ENCODE measurements at places on chromosomes 6 and 20. TPM values are rescaled to one million over a fixed set of nuclear protein-coding genes. Genes with fewer than 3 reads are reported as not detected.

The SLC26A8 gene
- total RNA-seq = not detected

DNA sequence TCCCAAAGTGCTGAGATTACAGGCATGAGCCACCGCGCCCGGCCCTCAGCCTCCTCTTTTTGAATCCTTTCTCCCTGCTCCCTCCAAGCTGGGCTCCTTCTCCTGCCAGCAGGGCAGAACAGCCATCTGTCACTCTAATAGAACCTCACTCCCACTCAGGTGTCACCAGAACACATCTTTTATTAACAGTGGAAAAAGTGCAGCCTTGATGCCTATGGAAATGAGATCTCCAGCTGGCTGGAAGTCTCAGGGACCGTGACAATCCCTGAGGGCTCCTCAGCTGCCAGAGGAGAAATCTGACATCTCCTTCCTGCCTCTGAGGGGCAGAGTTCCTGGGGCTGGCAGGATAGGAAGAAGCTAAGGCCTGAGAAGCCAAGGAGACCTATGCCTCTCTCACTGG, 28.0 kb downstream of the TMC2 start:
- no peaks in the 10 kb centered on the region for H3K36me3 ChIP-seq
- no peaks in the 10 kb centered on the region for H3K4me1 ChIP-seq
- H3K27ac ChIP-seq = no peak overlapping the region
- no peak overlapping the region for H3K4me3 ChIP-seq
- DNase-seq = no peak

DNA sequence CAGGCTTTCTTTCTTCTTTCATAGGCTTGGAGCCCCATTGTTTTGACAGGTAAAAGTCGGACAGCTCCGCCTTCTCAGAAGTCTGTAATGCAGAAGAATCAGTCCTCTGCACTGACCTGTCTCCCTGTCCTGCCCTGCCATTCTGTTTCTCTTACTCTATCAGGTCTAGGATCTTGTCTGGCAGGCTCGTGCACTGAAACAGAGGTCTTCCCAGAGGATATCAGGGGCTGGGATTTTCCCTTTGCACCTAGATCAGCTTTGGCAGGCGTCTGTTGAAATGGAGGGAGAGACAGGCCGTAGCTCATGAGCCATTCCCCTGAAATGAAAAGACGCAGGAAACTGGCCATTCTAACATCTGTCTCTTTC, 25.0 kb downstream of the KIF3B start:
- no peak overlapping the region for H3K27ac ChIP-seq
- no peaks in the 10 kb centered on the region for H3K27me3 ChIP-seq
- H3K4me1 ChIP-seq = peaks cover 13% of the 10 kb centered on the region

GRCh38 chr6:98808541-98809210, 25.7 kb upstream of the POU3F2 start:
- no peaks in the 10 kb centered on the region for H3K27me3 ChIP-seq
- no peak overlapping the region for H3K27ac ChIP-seq
- H3K36me3 ChIP-seq = no peaks in the 10 kb centered on the region
- no peak for DNase-seq
- H3K4me3 ChIP-seq = no peak overlapping the region

GRCh38 chr6:86355271-86355670, 582.1 kb upstream of the HTR1E start:
- no peak overlapping the region for H3K27ac ChIP-seq
- no peaks in the 10 kb centered on the region for H3K36me3 ChIP-seq
- no peaks in the 10 kb centered on the region for H3K4me1 ChIP-seq
- H3K27me3 ChIP-seq = no peaks in the 10 kb centered on the region
- no peak for DNase-seq

- no peak overlapping the region for H3K27ac ChIP-seq
- H3K36me3 ChIP-seq = peaks cover 22% of the 10 kb centered on the region
- H3K4me3 ChIP-seq = no peak overlapping the region
- DNase-seq = no peak
Observed at GRCh38 chr6:135465903-135466302, 31.6 kb downstream of the AHI1 start.

GRCh38 chr20:48293671-48294070, 508.4 kb upstream of the SULF2 start:
- H3K27ac ChIP-seq = no peak overlapping the region
- no peak for DNase-seq
- H3K4me3 ChIP-seq = no peak overlapping the region
- H3K36me3 ChIP-seq = no peaks in the 10 kb centered on the region

- H3K36me3 ChIP-seq = no peaks in the 10 kb centered on the region
- no peak overlapping the region for H3K4me3 ChIP-seq
Observed at GRCh38 chr6:32868257-32868788, 14.3 kb downstream of the PSMB9 start.

DNA sequence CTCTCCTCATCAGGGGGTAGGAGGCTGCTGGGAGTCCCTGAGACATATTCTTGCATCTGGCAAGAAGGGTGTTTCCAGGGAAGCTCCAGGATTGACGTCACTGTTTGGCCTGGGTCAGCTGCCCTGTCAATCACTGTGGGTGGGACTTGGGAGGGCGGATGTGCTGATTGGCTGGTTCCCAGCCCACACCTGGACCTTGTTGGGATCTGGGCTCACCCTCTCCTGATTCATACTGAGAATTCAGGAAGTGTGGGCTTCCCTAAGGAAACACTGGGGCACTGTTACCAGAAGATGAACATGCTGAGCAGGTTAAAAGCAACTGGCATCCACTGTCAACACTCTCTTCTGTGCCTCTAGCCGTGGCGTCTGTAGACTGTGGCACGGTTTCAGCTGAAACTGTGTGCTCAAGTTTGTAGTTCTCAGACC, 36.5 kb downstream of the CDH26 start:
- H3K4me3 ChIP-seq = no peak overlapping the region

DNA sequence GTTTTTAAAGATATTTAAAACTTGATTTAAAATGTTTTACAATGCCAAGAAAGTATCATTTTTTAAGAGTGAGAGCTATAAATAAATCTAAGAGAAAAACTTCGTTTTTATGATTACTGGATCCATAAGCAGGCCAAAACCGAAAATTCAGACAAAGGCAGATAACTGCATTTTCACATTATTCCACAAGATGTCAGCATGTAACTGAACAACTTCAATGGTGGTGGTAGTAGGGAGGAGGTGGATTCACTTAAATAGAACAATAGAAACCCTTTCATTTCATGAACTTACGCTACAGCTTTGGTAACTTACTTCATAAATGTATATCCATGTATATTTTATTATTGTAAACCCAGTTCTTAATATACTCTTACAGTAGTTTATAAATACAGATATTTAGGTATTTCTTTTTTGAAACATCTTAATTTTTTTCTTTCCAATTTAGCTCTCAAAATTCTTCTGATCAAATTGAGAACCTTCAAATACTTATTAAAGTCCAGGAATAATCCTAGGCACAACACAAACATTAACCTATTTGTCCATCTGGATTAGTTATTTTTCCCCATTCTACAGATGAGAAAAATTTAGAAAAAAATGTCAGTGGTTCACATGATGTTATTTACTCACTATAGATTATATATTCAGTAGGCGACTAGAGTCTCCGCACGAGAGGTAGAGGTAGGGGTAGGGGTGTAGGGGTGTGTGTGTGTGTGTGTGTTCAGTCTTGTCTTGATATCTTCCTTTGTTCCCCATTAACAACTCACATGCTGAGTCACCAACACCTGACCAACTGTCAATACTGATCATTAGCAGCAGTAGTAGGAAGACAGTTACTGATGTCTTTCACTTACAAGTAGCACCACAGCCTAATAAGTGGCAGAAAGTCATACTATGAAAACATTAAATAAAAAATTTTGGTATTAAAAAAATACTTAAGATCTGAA, 111.5 kb downstream of the ARHGAP18 start:
- no peaks in the 10 kb centered on the region for H3K4me1 ChIP-seq
- no peaks in the 10 kb centered on the region for H3K36me3 ChIP-seq
- H3K4me3 ChIP-seq = no peak overlapping the region
- H3K27me3 ChIP-seq = no peaks in the 10 kb centered on the region
- DNase-seq = no peak

- DNase-seq = no peak
- peaks cover 9% of the 10 kb centered on the region for H3K4me1 ChIP-seq
Observed at GRCh38 chr20:8293750-8294149, 161.7 kb downstream of the PLCB1 start.

GRCh38 chr6:41732591-41733359, 2.6 kb downstream of the TFEB start:
- peak overlapping the region; percentile 98 for H3K27ac ChIP-seq
- no peaks in the 10 kb centered on the region for H3K27me3 ChIP-seq
- peaks cover 61% of the 10 kb centered on the region for H3K4me1 ChIP-seq
- DNase-seq = no peak
- H3K4me3 ChIP-seq = peak overlapping the region; percentile 94
- no peaks in the 10 kb centered on the region for H3K36me3 ChIP-seq
